Stimulated activated CD8-positive, alpha-beta memory T cell treated with anti-CD3 and anti-CD28 coated beads, Interleukin-2, amount 100 ng/mL, for 48 hours (primary cell): ENCODE measurements at places on chromosomes 1 and 21.

- DNase-seq = no peak
Measured at GRCh38 chr1:161382214-161383019, 14.7 kb upstream of the CFAP126 start.

DNA sequence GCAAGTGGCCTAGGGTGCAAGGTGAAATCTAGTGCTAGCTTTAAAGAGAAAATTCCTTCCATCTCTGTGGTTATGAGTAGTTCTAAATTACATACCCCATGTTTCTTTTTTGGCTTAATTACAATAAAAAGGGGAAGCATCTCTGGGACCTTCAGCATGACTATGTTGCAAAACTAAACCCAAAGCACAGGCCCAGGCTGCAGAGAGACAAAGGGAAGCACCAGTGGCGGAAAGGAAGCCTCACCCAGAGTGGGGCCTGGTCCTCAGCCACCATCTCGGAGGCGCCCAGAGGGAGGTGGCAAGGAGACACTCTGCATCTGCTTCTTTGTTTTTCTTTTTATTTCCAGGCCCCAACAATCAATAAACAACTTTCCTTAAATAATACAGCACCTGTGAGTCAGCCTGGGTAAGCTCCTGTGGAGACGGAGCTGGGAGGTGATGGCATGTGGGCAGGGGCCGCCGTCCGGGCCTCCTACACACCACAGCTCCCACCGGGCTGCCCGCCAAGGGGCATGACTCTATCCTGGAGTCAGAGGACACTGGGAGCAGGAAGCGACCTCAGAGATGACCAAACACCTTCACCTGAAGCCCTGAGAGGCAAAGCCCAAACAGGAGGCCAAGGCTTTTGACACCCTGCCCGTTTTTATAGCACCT is 21.7 kb downstream of the ITPKB start:
- no peak for DNase-seq

- DNase-seq = no peak
Measured at GRCh38 chr1:29303201-29304024, 67.1 kb downstream of the PTPRU start.

DNA sequence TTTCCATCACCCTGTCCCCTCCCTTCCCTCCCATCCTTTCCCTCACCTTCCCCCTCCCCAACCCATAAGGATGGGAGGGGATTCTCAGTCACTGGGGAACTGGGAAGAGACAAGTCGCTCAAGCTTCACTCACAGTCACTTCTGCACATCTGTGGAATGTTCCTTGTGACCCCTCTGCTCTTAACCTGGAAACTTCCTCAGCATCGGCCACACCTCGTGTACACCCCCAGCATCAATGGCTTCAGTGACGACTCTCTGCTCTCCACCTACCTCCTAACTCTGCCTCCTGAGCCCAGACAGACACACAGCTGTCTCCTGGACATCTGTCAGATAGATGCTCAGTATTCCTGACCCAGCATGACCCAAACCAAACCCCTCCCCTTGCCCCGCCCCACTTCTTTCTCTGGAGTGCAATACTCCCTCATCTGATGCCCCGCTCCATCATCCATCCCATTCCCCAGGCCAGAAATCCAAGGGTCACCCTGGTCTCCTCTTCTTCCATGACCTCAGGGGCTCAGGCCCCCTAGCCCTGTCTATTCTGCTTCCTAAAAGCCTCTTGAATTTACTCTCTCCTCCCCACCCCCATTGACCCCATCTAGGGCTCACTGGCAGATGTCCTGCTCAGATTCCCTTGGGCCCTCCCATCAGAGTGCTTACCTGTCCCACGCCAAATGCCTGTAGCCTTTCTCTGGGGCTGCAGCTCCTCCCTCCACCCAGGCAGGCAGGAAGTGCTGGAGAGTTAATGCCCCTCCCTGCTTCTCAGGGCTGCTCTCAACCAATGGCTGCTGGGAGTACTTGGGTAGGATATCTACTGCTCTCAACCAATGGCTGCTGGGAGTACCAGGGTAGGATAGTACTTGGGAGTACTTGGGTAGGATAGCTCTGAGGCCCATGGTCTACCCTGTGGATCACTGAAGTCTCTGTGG is 83.1 kb upstream of the CSF3R start:
- DNase-seq = no peak

DNA sequence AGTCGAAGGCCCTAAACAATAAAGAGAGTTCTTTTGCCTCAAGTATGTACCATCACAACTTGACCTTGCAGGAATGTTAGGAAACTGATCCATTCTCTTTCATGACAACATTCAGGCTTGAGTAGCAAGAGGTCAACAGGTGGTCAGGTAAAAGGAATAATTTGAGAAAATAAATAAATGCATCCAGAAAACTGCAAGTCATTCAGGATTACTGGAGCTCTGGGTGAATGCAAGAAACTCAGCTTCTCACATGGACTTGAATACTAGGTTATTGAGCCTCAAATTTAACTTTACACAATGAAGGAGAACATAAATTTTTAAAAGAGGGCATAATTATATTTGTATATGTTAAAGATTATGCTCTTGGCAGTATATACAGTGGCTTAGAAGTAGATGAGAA is 76.5 kb downstream of the TTLL7 start:
- no peak for DNase-seq

DNA sequence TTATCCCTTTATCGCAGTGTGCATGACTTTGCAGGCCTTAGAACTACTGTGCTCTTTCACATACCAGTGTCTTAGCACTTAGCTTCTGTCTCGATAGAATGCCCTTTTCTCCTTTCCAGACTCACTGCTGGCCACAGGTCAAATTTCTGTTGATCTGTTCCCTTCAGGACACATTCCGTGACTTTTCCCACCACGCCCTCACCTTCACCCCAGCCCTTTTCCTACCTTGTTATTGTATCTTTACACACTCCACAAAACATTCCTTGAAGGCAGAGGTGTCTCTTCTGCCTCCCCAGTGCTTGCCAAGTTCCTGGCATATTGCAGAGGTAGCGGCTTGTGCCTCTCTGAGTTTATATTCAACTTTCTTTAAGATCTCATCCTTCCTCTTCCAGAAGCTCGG is 3.7 kb upstream of the IGSF9 start:
- no peak for DNase-seq

DNA sequence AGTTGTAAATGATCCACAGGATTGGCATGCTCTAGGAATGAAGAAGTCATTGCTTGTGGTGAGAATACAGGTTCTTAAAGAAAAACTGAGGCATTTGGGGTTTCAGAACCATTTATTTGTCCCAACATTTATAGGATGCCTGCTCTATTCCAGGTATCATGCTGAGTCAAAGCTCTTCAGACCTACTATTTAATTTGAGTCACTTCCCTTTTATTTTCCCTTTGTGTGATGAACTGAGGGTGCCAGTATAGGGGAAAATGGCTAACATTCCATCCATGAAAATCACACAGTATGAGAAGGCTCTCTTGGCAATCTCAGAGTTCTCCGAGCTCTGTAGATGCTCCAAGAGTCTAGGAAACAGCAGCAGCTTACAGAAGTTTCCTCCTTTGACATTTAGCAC is 110.4 kb downstream of the RNF220 start:
- no peak for DNase-seq

DNA sequence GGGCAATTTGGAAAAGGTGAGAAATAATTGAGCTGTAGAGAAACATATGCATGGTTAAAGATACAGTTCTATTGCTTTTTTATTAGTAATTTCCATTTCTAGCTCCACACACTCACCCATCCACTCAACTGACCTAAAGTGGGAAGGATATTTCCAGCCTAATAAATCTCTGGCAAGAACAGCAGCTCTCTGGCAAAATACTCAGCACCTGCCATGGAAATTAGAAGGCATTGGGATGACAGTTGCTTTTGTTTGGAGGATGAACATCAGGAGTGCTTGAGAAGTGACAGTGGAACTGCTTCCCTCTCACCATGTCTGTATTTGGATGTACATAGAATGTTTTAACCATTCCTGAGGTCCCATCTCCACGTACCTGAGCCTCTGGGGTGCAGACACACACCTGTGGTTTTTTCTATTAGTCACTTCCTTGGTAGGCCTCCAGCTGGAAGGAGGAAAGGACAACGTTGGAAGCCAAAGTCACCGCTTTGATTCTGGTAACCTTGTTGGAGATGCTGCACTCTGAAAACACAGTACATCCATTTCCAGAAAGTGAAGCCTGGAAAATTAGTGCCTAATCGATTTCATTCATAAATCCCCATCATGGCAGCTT is 62.3 kb upstream of the RUNX1 start:
- DNase-seq = no peak

- DNase-seq = no peak
Measured at GRCh38 chr1:26608895-26609294, 79.3 kb downstream of the RPS6KA1 start.

GRCh38 chr1:193408782-193409293 is 222.4 kb upstream of the B3GALT2 start:
- no peak for DNase-seq

DNA sequence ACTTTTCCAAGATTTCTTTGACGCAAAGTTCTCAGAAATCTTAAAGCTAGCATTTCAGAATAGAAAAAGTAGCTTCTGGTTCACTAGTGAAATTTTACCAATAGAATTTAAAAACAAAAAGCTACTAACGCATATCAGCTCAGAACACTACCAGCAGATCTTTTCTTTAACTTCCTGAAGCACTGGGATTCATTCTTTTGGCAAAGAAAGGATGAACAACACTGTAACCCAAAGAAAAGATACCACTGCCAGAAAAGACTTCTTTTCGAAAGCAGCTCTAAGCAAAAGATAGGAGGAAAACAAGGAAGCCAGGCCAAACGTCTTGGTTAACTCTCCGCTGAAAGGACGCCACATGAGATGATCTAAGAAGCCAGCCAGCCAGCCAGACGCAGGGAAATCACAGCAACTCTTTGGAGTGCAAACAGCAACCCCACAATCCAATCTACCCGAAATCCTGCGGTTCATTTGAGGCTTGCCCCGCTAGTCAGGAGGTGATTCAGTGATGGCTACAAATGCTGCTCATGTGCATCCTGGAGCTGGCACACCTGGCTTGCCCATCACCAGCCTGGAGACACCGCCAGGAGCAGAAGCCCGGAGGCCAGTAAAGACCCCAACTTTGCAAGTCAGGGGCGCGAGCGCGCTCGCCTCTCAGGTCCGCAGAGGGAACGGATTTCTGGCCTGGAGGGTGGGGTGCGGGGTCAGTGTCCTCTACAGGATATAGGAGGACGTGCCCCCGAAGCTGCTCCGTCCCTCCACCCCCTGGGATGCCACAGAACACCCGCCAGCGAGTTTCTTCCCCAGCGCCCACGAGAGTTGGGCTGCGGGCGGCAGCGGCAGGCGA is 812 bp downstream of the NBPF1 start:
- DNase-seq = peak; percentile 32

DNA sequence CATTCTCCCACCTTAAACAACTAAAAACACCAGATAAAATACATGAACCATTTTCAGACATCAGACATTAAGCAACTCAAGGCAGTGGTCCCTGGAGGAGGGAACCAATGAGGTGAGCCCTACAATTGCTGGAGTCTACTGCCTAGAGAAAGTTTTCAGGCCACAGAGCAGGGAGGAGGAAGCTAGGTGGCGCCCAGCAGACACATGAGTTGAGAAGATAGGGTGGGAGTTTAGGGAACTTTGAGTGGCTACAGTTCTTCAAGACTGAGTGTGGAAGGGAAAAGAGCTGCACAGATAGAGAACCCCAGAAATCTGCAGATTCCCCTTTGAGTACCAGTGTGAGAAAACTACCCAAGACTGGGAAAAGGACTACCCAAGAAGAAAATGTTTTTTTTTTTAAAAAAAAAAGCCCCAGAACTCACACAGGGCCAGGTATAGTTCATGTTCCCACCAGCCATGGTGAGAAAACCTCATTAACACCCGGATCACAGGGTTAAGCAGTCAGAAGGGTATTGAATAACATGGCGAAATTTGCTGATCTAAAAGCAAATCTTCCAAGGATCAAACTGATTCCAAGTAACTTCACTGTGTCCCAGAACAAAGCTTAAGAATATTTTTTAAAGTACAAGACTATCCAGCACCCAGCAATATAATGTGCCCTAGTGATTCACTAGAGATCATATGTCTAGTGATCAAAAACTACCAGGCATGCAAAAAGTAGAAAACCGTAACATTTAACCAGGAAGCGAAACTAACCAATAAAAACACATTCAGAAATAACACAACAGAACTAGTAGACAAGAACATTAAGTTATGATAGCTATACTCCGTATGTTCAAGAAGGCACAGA is 12.0 kb downstream of the ALDH9A1 start:
- DNase-seq = no peak

DNA sequence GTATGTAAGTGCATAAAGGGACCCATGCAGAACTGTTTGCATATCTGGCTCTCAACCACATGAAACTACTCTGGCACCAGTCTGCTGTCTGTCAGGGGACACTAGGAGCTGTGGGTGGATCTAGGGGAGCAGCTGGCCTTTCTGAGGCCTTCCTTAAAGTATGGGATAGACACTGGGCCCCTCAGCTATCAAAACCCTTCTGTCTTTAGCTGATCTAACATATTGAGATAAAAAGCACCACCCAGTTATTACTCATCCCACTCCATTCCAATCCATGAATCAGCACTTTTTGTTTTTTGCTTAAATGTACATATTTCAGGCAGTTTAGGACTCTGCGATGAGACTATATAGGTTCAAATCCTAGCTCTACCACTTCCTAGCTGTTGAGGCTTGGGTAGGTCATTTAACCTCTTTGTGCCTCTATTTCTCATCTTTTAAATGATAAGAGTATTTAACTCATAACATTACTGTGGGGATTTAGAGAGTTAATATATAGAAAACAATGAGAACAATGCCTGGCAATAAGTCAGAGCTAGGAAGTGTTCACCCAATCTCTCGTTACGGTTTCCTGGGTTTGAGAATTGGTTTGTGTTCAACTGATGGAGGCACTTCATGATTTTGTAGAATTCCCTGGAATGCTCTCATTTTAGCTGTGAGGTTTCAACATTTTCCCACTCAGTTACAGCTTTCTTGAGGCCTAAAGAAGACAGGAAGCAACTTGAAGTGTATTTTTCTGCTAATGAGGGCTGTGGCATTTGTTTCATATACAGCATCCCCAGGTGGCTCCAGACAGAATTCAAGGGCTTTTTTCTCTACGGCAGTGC is 68.9 kb downstream of the LRIG2 start:
- no peak for DNase-seq

DNA sequence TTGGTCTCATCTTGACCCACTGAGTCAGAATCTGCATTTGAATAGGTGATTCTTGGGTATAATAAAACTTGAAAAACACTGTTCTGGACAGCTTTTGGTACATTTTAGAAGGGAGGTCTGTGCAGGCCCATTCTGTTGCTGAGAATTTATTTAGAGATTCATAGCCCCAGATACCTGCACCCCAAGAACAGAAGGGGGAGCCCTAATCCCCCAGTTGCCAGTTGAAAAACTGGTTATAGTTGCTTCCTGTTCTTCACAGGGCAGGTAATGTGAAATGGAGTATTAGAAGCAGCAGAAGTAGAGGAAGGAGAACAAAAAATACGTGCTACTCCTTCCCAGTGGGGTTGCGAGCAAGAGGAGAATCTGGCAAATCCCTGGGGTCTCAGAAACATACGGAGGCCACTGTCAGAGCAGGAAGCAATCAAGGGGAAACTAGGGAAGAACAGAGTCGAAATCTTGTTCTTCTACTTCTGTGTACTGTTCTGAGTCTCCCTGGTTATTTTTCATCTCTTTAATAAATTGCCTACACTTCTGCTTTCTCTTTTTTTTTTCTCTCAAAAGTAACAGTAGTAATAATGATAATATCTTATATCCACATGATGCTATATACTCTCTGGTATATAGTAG is 4.6 kb upstream of the CLCA2 start:
- no peak for DNase-seq
